Stimulated activated CD4-positive, alpha-beta T cell treated with anti-CD3 and anti-CD28 coated beads, TNF-alpha, amount 100 ng/mL, for 24 hours (primary cell): ENCODE measurements at places on chromosomes 1 and 21.

DNA sequence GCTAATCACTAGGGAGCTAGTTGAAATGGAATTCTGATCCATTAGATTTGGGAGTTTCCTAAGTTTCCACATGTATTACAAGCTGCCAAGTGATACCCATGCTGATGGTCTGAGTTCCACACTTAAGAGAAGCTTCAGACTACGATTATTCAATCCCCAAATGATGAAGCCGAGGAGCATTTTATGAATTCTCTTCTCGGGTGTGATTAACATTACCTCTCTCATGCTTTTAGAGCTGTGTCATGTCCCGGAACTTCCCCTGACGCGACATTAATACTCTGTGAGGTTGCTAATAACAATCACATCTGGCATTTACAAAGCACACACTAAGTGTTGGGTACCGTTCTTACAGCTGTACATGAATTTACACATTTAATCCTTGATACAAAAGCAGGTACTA is 63.0 kb downstream of the KCNJ15 start:
- DNase-seq = no peak

DNA sequence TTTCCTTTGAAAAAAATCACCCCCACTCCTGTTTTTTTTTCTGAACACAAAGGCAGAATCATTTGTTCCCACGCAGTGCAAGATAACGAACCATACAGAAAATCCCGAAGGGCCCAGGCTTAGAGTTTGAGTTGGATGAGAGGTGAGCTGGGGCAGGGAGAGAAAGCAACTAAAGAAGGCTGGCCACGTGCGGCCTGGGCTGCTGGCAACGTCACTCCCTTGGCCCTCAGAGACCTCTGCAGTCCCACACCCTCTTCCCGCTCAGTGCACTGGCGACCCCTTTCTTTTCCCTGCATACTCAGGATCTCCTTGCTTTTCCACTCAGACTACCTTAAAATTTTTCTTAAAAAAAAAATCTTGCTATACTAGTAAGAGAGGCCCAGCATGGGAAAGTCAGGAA is 28.2 kb upstream of the CRNN start:
- DNase-seq = no peak

DNA sequence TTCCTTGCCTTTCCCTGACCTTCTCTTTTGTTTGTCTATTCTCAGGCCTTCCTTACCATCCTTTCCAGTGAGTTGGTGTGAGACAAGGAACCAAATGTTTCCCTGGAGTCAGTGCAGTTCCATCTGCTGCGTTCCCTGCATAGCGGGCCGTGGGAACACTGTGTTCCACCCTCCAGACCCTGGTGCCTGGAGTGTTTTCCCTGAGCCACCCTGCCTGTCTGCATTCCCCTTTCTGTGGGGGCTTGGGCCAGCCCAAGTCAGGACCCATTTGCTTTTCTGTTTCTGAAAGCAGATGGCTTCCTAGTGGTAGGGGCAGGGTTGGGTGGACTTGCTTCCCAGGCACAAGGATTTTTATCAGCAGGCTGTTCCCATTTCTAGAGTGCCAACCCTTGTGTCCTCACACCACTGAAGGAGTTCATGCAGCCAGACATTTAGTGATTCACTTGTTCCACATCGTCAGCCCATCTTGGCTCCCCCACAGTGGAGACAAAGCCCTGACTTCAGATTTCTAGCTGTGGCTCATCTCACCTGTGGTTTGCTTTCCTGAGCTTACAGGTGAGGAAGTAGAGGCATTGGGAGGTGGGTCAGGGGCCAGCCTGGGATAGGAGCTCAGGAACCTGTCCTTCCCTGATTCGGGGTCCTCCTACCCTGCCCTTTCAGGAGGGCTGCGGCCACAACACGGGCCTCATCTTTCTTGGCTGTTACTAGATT is 14.1 kb upstream of the MYOG start:
- DNase-seq = no peak

- DNase-seq = no peak
These were observed 1597.8 kb downstream of the PLA2G4A start for GRCh38 chr1:188426561-188426960.

DNA sequence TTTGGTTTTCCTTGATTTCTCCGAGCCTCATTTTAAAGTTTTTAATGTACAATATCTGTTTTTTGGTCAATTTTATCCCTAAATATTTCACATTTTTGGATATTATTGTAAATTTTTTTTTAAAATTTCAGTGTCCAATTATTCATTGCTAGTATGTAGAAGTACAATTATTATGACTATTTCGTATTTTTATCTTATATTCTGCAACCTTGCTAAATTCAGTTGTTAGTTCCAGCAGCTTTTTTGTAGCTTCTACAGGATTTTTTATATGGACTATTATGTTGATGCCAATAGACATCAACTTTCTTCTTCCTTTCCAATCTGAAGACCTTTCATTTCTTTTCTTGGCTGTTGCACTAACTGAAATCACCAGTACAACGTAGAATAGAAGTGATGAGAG is 4.1 kb upstream of the PLA2G2F start:
- DNase-seq = no peak

DNA sequence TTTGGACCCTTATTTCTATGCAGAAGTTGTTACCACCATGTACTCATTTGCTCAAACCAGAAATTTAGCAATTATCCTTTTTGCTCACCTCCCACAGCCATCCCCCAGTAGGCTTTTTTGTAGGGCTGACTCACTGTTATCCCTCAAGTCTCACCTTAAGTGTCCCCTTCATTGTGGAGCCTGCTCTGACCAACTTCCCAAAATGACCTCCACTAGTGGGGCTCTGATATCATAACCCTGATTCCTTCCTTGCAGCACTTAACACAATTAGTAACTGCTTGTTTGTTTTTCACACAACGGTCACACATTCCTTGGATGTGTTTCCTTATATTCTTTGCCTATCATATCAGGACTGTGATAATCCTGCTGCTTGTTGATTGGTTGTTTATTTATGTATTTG is 76.7 kb downstream of the PATJ start:
- DNase-seq = no peak

GRCh38 chr21:36480618-36481017 is 696 bp upstream of the CLDN14 start:
- DNase-seq = no peak

DNA sequence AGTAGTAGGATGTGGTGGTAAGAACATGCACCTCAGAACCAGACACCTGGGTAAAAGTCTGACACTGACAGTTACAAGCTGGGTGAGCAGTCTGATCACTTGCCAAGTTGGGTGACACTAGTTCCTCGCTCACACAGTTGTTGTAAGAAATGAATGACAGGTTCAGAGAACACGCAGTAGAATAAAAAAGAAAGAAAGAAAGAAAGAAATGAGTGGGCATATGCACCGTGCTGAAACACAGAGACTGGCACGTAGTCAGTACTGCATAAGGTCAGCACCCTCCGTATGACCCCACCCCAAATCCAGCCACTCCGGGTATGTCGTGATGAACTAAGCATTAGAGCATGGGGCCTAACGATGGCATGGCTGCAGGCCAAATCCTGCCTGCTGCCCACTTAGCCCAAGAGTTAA is 90.6 kb downstream of the GLUL start:
- DNase-seq = no peak

- DNase-seq = no peak
These were observed 406.5 kb downstream of the DUSP10 start for GRCh38 chr1:221335161-221336101.

DNA sequence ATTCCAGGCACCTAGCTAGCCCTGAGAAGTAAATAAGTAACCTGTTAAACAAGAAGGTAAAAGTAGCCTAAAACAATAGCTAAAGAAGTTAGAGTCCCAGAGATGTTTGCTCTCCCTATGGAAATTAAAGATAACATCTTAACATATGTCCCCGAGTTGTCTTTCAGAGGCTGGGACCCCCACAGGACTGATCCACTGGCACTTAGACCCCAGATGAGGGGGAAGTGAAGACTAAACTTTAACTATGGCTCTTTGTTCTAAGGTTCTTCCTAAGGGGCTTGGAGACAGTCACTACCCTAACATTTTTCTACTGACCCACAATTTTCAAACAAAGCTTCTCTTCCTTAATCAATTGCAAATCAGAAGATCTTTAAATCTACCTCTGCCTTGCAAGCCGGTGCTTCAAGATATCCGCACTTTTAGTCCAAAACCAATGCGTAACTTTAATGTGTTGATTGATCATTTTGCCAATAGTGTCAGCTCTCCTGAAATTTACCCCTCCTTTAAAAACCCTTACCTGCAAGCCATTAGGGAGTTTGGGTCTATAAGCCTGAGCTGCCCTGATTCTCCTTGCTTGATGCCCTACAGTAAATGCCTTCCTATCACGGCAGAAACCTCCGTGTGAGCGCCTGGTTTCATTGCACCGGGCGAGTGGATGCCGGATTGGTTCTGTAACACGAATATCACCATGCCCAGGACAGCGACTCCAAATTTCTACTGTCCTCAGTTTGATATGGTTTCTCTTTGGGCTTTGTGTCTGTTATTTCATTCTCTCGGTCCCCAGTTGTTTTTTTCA is 404.4 kb downstream of the SIPA1L2 start:
- DNase-seq = no peak

- DNase-seq = no peak
These were observed 62.5 kb upstream of the PRDX6 start for GRCh38 chr1:173414539-173415226.

DNA sequence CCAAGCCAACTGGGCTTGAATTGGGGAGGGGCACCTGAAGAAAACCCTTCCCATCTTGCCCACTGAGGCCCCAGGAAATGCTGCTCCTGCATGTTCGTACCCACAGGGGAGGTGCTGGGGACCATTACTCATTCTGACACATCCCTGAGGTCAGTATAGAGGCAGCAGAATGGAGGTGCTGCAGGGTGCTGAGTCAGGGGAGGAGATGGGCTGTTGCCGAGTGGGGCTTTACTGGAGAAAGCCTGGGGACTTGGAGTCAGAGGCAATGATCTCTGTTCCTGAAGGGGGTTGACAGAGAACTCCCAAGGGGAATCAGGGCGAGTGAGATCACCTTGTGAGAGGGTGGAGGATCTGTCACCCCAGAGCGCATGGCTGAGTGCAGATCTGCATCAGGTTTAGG is 40.2 kb upstream of the KCNA10 start:
- DNase-seq = no peak

GRCh38 chr1:23475134-23475628 is 8.8 kb downstream of the ASAP3 start:
- DNase-seq = no peak

DNA sequence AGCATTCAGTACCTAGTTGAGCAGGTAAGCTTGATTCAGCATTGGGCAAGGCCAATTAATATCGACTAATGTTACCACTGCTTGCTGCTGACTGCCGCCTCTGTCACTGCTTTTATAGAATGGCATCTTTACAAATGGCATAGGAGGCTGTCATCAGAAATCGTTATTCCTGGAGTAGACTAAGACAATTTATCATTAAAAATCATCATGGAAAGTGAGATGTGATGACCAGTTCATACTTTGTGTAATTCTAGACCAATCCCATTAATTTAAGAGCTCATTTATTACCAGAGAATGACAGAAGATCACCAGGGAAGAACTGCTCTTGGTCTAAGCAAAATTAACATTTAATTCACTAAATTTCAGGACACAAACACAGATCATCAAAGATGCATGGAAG is 254.0 kb downstream of the SPATA17 start:
- no peak for DNase-seq

- DNase-seq = no peak
These were observed 16.2 kb downstream of the CDCA8 start for GRCh38 chr1:37708471-37708870.

- DNase-seq = no peak
These were observed 34.7 kb downstream of the VAV3 start for GRCh38 chr1:107930292-107930691.

DNA sequence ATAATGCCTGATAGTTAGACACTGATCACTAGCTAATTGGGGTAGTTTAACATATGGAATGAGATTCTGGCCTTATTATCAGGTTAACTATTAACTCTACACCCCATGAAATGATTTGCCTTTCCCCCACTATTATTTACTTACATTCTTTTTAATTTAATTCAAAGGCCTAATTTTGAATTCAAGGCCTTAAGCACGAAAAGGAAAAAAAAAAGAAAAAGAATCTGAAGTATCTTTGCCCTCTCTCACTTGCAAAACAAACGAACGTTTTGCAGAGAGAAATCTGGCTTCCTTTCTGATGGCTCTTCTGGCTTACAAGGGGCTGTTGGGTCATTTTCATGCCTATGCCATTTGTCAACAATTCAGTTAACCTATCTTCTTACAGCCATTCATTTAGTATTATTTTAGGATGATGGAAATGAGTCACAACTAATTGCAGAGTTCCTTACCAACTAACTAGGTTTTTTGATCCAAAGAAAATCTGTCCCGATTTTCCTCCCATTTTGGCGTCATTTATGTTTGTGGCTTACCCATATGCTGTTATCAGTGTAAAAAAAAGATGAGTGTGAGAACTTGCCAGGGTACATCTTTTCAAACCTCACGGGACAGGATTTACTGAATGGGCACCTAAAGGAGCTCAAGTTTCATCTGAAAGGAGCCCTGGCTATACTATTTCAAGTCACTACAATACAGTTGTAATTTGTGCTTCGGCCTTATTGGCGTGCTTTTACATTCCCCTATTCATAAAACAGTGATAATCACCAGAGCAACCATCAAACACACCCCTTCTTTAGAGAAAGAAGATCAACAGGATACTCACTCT is 1.9 kb upstream of the ERRFI1 start:
- no peak for DNase-seq

- DNase-seq = no peak
These were observed 116.6 kb upstream of the PRDX6 start for GRCh38 chr1:173360487-173361063.

GRCh38 chr1:59232216-59232615 is 64.7 kb upstream of the FGGY start:
- no peak for DNase-seq

GRCh38 chr1:245160741-245161400 is 6.1 kb downstream of the KIF26B start:
- no peak for DNase-seq

DNA sequence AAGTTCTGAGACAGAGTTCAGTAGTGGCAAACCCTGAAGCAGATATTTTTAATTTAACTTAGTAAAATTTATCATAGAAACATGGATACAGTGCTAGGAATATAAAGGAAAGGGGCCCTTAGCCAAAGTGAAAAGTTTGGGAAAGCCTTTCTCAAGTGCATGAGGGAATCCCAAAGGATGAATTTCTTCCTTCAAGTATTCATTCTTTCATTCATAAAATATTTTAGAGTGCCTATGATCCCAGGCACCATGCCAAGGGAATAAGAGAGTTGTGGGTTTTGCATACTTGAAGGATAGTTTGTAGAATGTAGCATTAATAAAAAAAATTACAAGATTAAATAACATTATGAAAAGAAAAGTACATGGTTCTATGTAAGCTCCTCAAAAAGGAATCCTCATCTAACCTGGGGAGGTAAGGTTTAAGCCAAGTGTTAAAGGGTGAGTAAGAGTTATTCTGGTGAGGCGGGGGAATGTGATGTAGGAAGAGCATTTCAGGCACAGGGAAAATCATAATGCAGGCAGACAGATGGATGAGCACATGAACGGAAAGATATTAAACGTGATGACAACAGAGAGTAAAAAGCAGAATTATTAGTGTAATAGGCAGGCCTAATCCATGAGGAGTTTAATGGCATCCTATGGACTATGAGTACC is 40.4 kb upstream of the NTNG1 start:
- DNase-seq = no peak

DNA sequence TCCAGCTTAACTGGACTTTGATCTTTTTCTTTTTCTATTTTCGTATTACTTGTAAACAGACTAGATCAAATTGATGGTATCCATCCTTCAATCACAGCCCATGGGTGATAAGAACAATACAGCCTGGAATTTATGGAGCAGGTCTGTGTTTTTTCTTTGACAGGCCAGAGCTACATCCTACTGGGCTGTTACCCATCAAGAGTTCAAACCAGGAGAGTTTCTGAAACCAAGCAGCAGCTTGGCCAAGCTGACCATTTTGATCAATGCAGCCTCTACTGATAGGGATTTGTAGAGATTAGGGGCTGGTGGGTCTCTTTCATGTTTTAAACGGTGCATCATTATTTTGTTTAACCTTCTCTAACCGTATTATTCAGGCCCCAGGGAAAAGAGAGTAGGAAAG is 24.3 kb upstream of the CCDC190 start:
- DNase-seq = no peak
